Suppressor macrophage treated with lipopolysaccharide for 1 hour (primary cell): ENCODE measurements at places on chromosomes 13 and 19.

GRCh38 chr13:111556496-111556895 lies 236.1 kb downstream of the TEX29 start:
- DNase-seq = no peak

DNA sequence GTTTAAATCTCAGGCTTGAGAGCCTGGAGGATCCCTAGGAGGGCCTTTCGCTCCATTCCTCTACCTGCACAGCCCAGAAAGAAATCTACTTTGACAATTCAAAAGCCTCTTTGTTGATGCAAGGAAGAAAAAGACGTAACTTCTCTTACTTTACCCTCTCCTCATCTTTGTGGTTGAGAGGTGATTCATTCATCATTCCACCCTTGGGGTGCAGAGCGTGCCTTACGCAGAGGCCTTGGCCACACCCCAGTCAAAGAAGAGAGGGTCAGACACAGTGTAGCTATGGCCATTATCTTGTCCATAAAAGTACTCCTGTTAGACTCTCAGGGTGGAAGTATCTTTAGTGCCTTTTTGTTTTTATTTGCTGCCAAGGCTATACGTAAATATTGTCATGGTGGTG lies 184.0 kb downstream of the IRS2 start:
- no peak for DNase-seq

GRCh38 chr13:24233351-24233901 lies 72.9 kb downstream of the SPATA13 start:
- no peak for DNase-seq

GRCh38 chr19:8488365-8488764 lies 14.1 kb downstream of the PRAM1 start:
- no peak for DNase-seq

DNA sequence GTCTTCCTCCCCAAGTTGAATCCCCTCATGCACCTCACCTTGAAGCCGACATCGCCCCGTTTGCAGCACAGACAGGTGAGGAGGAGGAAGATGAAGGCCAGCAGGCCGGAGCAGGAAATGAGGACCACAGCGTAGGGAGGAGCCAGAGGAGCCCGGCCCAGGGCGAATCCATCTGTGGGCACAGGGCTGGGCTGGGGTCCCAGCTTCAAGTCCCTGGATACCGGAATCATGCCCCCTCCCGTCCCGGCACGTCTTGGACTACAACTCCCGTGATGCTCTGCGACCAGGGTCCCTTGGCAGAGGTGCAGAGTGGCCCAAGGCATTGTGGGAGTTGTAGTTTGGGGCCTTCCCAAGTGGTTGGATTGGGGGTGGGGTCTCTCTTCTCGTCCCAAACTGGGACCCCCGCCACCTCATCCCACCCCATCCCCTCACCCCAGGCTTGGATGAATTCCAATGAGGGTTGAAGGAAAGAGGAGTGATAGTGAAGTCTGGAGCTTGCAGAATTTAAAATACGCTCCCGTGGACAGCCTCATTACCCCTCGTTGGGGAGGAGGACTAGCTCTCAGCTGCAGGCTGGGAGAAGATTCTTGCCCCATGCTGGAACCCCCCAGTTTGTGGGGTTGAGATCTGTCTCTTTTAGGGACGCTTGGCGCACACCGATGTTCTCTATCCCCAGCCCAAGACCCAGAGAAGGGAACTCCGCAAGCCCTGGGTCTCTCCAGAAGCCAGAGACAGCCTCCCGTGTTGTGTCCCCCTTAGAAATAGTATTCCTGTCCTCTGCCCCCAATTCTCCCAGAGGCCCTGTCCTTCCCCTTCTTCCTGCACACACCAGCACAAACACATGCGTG lies 990 bp downstream of the LMTK3 start:
- DNase-seq = peak; percentile 71

DNA sequence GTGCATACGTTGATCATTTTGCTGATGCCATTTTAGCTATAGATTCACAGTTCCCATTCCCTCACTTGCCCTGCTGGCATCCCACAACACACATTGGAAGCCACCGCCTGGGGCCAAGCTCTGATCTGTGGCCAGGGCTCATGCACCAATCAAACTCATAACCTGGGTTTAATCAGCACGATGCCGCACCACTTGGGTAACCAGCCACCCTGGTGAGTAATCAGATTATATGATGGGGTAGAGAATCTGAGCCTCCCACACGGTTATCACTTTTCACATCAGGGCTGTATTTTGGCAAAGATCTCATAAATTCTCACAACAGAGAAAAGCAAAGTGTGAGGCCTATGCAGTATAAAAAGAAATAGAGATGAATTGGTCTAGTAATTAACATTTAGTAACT lies 66.0 kb upstream of the TNFRSF19 start:
- no peak for DNase-seq

GRCh38 chr19:17496337-17496997 lies 15.0 kb upstream of the PGLS start:
- DNase-seq = peak; percentile 79

- no peak for DNase-seq
These were observed 6.0 kb downstream of the KLK14 start for GRCh38 chr19:51076631-51077213.

DNA sequence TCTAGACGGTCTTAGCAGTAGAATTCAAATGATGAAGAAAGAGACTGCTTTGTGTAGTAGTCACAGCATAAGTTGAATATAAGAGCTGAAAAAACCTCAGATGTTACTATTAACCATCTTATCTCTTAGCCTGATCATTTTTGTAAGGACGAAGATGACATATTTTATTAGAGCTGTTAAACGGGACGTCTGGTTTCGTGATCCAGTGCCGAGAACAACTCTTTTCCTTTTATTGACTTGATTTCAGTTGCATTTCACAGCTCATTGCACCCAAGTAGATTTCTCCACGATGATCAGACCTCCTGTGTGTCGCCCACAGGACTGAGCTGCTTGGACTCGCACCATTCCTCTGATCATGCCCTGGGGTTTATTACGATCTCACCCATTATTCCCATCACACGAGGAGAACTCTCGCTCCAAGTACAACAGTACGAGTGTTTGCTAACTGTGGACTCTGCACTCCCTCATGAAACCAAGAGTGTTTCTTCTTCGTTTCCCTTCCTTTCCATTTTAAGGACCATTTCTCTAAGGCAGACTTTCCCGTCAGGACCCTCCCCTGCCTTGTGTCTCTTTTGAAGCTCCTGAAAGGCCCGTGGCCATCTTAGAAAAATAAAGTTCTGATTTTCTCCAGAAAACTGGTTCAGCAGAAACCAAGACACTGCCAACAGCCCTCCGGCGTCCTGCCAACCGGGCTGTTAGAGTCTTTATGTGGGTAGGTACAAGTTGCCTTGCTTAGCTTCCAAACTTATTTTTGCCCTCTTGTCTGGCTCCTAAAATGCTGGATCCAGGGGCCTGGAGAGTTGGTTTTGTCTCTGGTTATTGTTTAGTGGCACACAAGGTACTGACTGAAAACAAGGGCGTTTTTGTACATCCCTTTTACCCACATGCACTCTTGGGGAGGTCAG lies 48.2 kb upstream of the RNF113B start:
- no peak for DNase-seq
